Fibroblast of gingiva (primary cell): ENCODE measurements at places on chromosomes 5 and 9.

DNA sequence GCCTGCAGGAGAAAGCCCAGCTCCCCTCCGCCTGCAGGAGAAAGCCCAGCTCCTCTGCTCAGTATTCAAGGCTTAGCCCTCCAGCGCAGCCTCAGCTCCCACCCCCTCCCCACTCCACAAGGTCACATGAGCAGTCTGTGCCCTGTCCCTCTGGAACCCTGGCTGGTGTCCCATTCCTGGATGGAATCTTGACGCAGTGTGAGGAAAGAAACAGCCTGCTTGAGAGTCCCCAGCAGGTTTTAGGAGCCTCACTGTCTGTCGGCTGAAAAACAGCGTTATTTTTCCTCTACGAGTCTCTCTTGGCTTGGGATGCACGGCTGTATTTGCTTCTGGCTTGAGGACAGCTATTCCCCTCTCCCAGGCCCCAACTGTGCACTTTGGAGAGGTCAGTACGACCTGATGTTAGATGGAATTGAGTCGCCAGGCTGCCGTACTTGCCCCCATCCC, 210.1 kb upstream of the TRIM32 start:
- no peak for DNase-seq

DNA sequence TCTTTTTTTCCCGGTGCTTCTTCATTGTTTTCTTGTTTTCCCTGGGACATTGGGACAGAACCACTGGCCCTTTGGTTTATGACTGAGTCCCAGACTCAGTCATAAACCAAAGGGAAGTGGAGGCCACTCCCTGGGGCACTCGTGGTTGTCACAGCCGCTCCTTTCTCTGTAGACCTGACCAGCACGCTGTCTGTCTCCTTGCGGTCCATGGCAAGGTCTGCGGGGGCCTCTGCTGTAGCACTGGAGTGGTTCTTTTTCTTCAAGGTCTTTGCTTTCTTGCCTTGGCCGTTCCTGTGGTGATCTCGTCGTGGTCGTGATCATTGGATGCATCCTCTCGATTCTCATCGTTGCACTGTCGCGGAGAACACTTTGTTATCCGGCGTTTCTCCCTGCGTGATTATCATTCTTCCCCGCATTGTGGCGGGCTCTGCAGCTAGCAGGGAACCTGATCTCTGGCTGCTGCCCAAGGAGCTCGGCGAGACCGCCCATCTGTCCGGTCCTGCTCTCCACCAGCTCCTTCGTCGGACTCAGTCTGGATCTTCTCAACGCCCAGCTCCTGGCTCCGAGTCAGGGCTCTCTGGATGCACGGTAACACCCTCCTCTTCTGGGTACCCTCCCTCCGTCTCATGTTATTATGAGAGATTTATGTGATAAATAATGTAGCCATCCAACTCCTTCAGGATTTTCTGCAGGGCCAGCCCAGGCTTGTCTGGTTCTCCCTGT, 43.5 kb upstream of the MPDZ start:
- no peak for DNase-seq

DNA sequence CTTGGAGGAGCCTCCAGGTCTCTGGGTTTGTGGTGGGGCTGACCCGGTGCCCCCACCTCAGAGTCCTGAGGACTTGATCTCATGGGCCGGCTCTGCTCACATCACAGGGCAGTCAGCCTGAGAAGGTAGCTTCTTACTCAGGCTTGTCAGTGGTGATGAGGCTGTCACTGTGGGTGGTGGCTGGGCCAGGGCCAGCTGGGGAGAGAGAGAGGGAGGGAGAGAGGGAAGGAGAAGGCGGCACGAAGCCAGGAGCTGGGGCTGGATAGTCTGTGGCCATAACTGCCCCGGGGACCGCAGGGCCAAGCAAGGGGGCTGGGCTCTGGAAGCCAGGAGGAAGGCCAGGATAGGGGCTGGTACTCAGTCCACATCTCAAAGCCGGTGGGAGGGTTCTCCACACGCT, 6.5 kb downstream of the NTNG2 start:
- DNase-seq, result no peak

- DNase-seq, result peak; percentile 26
Measured at GRCh38 chr5:172834415-172835289, 601 bp downstream of the ERGIC1 start.

DNA sequence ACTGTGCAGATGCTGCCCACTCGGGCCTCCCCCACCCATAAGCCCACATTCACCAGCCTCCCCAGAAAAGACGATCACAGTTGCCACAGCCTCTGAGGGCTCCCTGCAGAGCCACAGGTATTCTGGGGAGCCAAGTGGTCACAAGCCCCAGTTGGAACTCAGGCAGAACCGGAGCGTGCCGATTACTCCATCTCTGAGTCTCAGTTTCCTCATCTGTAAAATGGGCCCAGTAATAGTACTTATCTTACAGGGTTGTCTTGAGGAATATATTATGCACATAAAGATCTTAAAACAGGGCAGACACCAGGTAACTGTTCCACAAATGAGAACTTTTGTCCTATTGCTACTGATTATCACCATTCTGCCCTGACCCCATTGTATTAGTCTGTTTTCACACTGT, 57.7 kb upstream of the FUBP3 start:
- no peak for DNase-seq

DNA sequence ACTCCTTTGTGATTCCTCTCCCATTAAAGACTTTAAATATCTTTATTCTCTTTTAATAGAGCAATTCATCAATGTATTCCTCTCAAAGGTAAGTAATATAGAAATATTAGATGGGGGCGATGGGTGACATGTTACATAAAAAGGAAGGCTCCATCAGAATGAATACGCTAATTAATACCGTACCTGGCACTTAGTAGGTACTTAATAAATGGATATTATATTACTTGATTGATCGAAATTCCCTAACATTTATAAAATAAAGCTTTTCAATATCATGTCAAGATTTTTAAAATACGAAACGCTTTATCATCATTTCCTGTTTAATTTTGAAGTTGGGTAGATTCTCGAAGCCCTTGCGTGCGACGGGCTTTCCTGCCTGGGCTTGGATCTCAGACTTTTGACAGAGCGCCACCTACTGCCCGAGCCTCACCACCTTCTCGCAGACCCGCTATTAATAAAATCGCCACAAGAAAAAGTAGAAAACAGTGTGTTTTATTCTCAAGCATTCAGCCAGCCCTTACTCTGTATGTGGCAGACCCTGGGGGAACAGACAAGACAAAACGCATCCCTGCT, 99.4 kb downstream of the C5orf15 start:
- DNase-seq, result peak; percentile 73

DNA sequence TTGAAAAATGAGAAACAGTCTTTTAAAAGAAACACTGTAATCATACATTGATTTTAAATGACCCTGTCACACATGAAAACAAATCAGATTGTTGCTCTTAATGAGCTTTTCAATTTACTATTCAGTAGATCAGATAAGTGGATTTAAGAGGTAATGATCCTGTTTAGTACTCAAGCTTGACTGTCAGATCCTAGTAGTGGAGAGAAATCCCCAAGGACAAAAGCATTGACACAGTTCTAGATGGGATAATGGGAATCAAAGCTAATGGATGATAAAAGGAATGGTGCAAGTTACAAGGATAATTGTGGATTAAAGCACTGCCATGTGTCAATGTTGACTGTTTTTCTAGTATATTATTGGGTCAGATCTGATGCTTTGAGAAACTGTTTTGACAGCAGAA, 142.3 kb upstream of the TLX3 start:
- DNase-seq, result no peak

DNA sequence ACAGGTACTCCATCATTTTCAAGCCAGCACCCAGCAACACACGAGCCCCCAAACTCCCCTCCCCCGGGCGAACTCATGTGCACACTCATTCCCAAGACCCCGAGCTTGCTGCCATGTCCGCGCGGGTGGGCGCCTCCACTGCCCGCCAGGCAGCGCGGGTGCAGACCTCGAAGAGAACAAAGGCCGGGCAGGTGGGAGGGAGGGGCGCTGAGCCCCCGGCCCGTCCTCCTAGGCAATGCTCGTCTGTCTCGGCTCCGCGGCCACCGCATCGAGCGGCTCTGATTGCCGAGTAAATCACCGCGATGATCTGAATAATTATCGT, 47.1 kb upstream of the PSD2 start:
- DNase-seq, result no peak

DNA sequence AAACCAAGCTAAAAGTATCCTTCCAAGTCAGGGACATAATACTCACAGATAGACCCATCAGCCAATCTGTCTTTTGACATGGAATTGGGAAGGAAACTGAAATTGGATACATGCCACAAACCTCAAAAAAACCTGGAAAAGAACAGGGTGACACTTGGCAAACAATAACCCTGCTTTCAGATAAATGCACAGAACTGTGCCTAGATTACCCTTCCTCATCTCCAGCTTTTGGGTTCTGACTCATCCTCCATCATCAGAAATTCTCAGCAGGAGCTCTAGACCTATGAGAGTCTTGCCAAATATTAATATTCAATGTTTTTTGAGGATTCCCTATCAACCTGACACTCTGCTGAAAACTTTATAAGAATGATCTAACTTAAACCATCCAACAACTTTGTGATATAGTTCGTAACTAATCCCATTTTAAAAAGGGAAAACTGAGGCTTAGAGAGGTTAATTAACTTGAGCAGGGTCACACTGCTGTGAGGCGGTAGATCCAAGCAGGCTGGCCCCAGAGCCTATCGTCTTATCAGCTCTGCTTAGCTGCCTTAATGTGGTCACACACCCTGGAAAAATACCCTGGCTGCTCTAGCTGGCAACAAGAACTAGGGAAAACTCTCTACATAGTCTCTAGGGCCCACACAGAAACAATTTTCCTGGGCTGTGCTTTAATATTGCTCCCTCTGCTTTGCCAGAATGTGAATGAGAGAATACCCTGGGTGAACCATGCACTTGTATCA, 157.0 kb upstream of the TRPC7 start:
- no peak for DNase-seq
